ENCODE measurements at places on chromosomes 1 and 21.

GRCh38 chr1:41073971-41074370 lies 52.4 kb upstream of the SLFNL1 start:
- no peak for DNase-seq

DNA sequence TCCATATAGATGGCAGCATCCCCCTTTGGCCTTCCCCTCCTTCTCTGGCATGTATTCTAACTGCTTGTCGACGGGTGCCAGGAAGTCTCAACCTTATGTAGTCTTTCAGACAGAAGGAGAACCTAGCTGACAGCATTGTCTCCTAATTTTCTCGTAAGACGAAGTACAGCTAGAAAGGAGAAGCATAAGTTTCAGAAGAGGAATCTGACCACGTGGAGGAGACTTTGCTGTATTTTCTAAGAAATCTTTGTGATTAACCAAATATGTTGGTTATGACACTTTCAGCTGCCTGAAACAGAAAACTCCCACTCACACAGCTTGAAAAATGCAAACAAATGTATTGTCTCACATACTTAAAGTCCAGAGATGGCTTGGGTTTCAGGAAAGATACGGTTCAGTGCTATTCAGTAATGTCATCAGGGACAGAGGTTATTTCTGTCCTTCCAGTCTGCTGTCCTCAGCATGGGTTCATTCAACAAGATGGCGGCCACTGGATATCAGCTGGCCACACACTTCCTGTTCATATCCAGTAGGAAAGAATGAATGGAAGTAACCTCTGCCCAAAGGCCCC lies 109.5 kb upstream of the ZNF648 start:
- DNase-seq, result no peak

DNA sequence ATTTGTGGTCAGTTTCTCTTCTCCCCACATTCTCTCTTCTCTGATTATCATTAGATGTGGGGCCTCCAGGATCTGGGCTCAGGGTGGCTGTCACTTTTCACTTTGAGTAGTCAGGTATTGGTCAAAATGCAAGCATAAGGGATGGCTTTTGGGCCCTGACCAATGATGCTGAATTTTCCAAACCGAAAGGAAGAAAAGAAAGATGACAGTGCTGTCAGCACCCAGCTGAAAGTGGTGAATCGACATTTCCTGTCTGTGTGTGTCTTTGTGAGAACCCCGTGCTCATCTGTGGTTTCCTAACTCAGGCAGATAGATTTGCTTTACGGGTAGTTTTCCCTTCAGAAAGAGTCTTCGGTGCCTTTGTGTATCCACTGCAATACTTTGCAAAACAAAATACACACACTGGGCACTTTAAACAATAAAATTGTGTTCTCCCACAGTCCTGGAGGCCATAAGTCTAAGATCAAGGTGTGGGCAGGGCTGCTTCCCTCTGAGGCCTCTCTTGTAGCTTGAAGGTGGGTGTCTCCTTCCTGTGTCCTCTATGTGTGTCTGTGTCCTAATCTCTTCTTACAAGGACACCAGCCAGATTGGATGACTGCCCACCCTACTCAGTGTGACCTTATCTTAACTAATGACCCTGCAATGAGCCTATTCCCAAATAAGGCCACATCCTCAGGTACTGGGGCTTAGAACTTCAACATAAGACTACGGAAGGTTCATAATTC lies 274.8 kb upstream of the AJAP1 start:
- no peak for DNase-seq

GRCh38 chr1:180542113-180542837 lies 16.5 kb upstream of the OVAAL start:
- no peak for DNase-seq

DNA sequence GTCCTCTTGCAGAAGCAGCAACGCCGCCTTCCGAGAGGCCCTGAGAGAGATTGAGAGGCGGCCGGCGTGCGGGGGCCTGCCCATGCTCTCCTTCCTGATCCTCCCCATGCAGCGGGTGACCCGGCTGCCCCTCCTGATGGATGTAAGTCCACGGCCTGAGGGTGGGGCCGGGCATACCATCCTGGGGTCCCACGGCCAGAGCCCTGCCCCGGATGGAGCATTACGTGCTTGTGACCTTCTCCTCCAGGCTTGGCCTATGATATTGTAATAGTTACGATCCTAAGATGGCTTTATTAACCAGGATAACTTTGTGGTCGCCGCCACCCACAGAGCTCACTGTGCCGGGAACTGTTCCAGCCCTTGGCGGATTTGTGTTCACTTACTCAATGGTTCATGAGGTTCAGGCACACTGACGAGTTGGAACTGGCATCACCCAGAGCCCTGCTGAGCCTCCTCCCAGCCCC lies 18.9 kb downstream of the ARHGEF16 start:
- DNase-seq, result no peak

DNA sequence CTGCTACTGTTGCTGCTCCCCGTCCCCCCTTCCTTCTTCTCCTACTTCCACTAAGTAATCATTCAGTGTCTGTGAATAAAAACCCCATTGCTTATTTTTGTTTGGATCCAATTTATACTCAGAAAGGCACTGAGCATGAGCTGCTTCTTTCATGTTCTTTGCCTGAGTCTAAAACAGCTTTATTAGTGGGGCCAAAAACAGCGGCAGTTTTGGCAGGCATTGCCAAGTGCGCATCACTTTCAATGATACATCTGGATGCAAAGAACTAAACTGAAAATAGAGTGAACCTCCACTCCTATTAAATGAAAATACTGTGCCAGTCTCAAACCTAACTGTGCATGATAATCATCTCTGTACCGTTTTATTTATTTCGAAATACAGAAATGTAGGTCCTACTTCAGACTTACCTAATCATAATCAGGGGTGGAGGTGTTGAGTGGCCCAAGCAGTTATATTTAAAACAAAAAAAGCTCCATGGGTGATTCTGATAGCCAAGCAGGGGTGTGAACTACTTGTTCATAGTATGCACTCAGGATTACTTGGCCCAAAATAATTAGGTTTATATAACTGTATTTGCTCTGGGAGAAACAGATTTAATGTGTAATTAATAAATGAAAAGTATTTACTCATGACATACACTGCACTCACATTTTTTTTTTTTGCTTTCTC lies 48.4 kb downstream of the NEK7 start:
- DNase-seq, result no peak

DNA sequence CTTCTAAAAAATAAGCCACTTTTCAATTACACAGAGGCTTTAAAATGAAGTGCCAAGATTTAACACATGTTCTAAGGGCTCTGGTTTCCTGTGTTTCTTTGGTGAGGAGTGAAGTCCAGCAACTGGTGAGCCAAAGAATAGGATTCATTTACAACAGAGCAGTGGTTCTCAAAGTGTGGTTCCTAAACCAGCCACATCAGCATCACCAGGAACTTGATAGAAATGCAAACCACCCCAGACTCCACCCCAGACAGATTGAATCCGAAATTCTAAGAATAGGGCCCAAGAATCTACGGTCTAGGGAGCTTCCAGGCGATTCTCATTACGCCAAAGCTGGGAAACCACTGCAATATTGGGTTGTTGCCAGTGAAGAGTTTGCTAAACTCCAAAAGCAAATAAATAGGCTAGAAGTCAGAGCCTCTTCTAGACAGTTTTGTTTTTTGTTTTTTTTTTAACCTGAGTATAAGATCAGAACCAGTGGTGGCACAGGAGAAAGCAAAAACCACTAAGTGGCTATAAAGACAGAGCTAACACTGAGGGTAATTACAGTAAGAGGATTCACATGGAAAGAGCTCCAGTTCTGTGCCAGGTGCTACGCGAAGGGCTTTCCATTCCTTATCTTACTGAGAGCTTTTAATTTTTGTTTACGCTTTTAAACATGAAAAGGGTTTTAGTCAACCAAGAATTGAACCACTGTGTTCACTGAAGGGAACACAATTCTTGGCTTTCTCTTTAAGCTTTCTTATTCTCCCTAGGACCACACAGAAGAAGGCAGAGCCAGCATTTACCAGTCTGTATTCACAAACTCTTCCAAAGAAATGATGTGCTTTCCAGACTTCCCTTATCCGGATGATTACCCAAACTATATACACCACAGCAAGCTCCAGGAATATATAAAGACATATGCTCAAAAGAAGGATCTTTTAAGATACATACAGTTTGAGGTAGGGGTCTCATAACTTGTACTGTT lies 42.4 kb upstream of the FMO2 start:
- DNase-seq, result no peak

- DNase-seq, result no peak
Measured at GRCh38 chr1:247104965-247105364, 809 bp upstream of the ZNF669 start.

GRCh38 chr21:44394733-44395132 lies 41.3 kb downstream of the TRPM2 start:
- DNase-seq, result no peak

DNA sequence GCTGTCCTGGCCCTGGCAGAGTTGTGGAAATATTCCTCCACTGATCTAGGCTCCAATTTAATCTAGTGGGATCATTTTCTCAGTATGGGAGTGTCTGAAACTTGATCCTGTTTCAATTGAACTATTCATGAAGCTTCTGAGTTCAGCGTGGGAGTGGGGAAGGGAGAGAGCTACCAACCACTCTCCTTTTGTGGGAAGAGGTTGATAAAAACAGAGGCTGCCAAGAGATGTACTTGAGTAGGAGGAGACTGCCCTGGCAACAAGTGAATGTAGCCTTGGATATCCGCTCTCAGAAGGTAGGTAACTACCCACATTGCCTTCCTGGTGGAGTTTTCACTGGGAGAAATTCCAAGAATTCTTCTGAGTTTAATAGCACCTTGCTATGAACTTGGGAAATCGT lies at the start of gene CTXND2:
Gene CTXND2 (plus strand): TSS at position 119 of the 400 bp plus-strand sequence. CDS start 25,179 bp downstream, outside the sequence.
- no peak for DNase-seq

GRCh38 chr1:12076425-12077005 lies 13.4 kb downstream of the TNFRSF8 start:
- no peak for DNase-seq

- DNase-seq, result no peak
Measured at GRCh38 chr1:205993068-205993467, 10.1 kb downstream of the RAB7B start.

DNA sequence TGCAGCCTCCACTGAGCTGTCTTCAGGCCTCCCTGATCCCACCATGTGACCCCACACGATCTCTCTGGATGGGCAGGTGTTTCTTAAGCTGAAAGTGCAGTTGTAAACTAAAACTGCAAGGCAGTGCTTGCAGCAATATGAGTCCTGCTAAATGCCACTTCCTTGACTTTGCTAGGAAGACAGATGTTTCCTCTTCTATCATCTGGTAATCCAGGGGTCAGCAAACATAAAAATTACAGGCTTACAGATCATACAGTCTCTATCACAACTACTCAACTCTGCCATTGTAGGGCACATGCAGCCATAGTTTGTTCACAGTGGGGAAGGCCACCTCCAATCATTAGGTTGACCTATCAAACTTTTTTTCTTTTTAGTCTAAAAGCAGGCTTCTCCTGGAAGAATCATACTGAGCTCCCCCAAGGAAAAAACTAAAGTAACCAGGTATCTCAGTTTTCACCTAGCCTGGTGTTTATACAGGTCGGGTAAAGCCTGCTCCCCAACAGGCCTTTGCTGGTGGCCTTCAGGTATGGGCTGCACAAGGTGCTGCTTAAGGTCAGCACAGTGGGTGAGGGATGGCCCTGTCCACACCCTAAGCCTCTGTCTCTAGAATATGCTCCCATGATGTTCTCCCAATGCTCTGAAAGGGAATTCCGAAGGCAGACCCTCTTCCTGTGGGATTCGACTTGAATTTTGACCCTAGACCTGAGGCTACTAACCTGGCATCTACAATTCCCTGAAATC lies 10.8 kb downstream of the ABCA4 start:
- no peak for DNase-seq

GRCh38 chr1:225845571-225846259 lies 35.8 kb downstream of the EPHX1 start:
- no peak for DNase-seq

All from caudate nucleus (tissue), 63 donors.